ENCODE measurements at places on chromosomes 4 and X.

- DNase-seq = no peak
Observed at GRCh38 chr4:139175646-139176301, 1.2 kb downstream of the ELF2 start.

DNA sequence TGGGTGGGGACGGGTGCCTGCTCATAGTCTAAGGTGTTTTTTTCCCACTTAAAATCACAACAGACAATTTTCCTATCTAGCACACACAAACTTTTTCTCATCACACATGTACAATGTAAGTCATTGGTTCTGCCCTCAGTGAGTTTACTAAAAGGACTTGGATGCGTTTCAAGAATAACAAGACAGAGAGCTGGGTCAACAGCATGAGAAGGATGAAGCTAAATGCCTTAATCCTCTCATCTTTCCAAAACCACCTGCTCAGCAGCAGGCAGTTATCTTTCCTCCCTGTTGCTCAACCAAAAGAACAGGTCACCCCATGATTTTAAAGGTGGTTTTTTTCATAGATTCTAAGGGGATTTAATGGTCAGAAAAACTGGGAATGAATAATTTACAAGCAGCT lies 40.1 kb downstream of the OFD1 start:
- no peak for DNase-seq

GRCh38 chrX:11944501-11944900 lies 186.5 kb downstream of the MSL3 start:
- DNase-seq = no peak

DNA sequence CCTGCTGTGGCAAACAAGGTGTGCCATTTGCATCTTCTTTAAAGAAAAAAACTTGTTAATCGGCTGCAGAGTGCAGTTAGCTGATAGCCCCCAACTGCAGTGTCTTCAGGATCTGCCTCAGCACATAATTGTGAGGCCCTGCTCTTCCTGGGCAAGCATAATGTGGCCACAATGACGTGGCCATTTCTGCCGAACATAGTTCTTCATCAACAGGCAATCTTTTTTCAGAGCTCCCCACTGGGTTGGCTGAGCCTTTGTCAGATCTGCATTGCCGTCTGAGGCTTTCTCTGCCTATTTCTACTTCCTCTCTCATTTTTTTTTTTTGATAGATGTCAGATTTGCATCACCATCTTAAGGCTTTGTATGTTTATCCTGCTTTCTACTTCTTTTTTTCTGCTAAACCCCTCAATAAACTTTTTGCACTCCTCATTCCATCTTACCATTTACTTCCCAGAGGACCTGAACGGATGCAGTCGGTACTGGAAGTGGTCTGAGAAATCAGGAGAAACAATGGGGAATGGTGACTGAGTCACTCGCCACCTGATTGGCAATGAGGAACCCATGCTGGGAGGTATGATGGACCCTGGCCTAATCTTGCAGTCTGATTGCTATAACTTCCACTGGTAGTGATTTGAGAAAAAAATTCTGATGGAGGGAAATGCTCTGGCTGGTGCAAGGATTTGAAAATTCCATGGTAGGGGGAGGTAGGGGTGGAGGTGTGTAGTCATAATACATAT lies 21.2 kb upstream of the TAB3 start:
- DNase-seq = no peak

DNA sequence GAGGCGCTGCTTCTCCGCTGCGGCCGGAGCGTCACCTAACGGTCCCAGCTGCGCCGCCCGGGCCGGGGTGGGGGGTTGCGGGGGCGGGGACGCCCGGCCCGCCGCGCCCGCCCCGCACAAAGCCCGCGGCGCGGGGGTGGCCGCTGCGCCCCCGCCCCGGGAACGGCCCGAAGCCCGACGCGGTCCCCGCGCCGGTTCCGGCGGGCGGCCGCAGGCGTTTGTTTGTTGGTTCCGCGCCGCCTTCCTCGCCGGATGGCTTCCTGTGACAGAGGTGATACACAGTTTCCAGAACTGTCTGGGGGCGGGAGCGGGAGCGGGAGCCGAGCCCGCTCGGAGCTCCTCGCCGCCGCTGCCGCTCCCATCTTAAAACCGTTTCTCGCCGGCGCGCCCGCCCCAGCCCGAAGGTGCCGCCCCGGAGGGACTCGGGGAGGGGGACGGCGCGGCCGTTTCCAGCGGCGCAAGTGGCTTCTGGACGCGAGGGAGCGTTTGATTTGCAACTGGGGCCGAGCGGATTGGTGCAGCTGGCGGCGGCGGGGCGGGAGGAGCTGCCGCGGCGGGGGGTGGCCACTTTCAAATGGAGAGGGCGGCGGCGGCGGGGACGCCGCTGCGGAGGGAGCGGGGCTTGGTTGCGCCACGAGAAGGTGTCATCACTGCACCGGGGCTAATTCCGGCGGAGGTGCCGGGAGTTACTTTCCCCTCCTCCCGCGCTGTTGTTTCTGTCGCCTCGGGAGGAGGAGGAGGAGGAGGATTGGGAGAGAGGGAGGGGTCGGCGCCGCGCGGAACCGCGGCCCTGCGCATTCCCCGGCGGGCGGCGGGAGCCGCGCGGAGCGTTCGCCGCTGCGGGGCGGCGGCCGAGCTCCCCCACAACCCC lies 2.3 kb downstream of the JADE1 start:
- no peak for DNase-seq

- DNase-seq = no peak
Observed at GRCh38 chr4:91330555-91331137, 973.1 kb upstream of the GRID2 start.

GRCh38 chr4:6425336-6425735 lies 47.1 kb downstream of the PPP2R2C start:
- no peak for DNase-seq

GRCh38 chrX:131746491-131746968 lies 202.7 kb downstream of the OR13H1 start:
- DNase-seq = no peak

GRCh38 chrX:134375691-134376090 lies 84.3 kb upstream of the HPRT1 start:
- DNase-seq = no peak

- no peak for DNase-seq
Observed at GRCh38 chr4:145870155-145871020, 68.2 kb downstream of the ZNF827 start.

DNA sequence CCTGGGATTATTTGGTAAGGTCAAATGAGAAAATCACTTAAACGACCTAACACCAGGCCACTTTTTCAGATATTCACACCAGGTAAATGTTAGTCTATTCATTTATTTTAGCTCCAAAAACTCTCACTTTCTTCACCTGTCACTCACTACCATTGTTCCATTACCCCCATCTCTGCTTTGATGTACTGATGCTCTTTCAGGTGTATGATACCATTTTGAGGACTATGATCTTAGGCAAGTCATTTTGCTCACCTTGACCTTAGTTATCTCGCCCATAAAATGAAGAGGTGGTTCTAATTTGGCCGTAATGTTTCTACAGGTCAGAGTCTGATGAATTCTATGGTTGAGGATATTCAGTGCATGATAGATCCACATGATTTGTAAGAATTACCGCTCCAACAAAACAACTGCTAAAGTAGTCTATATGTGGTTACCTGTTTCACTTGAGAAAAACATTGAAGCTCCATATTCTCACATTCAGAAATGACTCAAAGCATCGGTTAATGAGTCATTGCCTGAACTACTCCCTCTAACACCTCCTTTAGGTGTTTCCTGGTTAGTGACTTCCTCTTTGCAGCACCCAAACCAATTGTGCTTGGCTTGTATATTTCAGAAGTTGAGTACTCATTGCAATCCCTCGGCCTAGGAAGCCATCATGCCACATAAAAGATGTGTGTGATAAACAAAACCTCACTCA lies 4.5 kb downstream of the DTHD1 start:
- DNase-seq = no peak

DNA sequence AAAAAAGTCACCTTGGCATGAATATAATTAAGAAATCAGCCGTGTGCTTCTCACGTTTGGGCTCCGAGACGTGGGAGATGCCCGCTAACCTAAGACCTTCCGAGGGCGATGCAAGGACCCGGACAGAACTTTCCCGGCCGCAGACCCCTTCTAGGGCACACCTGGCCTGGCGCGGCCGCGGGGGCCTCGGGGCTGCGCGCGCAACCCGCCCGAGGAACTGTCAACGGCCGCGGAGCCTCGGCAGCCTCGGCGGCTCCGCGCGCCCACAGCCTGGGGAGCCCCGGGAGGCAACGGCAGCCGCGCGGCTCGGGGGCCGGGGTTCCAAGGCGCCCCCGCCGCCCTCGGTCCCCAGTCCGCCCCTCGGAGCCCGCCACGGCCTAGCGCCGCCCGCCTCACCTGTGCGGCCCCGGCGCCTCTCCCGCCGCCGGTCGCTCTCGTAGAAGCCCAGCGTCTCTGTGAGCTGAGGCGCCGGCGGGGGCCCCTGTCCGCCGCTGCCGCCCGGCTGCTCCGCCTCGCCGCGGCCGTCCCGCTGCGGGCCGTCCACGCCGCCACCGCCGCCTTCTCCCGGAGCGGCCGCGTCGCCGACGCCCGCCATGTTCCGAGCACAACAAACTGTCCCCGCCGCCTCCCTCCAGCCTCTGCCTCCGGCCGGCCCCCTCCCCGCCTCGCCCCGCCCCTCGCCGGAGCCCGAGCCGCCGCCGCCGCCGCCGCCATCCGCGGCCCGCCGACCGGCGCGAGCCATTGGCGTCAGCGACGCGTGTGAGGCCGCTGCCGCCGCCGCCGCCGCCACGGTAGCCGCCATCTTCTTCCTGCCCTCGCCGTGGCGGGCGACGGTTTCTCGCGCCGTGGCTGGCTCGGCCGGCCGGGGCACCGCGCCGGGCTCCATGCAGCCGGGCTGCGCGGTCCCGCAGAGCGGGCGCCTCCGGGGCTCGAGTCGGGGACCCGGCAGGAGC lies at the start of gene TAPT1:
Gene TAPT1 (minus strand): TSS at position 609 of the 953 bp plus-strand sequence. CDS start 14 bp downstream, at position 595.
- DNase-seq = no peak

DNA sequence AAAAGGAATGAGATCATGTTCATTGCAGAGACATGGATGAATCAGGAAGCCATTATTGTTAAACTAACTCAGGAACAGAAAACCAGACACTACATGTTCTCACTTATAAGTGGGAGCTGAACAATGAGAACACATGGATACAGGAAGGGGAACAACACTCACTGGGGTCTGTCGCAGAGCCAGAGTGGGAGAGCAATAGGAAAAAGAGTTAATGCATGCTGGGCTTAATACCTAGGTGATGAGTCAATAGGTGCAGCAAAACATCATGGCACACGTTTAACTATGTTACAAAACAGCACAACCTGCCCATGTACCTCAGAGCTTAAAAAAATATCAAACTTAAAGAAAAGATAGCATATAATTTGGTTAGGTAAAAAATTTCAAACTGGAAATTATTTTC lies 281.4 kb downstream of the PABPC4L start:
- DNase-seq = no peak

- no peak for DNase-seq
Observed at GRCh38 chr4:116839826-116840225, 245.6 kb downstream of the TRAM1L1 start.

DNA sequence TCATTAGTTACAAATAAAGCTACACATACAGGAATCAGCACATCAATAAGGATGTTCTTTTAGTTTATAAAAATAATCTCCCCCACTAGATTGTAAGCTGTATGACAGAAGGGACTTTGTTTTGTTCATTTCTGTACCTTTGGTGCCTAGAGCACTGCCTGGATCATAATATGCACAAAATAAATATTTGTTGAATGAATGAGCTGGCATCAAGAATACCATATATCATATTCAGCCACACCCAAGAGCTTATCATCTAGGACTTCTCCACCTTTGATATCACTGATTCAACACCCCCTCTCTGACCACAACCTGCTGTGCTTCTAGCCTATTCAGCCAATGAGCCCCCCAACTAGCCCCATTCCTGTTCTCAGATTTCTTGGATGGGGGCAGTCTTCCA lies 10.6 kb downstream of the SYTL4 start:
- DNase-seq = no peak

GRCh38 chrX:102599951-102600579 lies 750 bp downstream of the ARMCX5 start:
- DNase-seq = no peak

- DNase-seq = no peak
Observed at GRCh38 chr4:144350706-144351105, 210.2 kb upstream of the GYPA start.

GRCh38 chr4:121108557-121108956 lies 36.2 kb upstream of the NDNF start:
- no peak for DNase-seq

- no peak for DNase-seq
Observed at GRCh38 chr4:89489338-89489771, 181.8 kb upstream of the GPRIN3 start.

DNA sequence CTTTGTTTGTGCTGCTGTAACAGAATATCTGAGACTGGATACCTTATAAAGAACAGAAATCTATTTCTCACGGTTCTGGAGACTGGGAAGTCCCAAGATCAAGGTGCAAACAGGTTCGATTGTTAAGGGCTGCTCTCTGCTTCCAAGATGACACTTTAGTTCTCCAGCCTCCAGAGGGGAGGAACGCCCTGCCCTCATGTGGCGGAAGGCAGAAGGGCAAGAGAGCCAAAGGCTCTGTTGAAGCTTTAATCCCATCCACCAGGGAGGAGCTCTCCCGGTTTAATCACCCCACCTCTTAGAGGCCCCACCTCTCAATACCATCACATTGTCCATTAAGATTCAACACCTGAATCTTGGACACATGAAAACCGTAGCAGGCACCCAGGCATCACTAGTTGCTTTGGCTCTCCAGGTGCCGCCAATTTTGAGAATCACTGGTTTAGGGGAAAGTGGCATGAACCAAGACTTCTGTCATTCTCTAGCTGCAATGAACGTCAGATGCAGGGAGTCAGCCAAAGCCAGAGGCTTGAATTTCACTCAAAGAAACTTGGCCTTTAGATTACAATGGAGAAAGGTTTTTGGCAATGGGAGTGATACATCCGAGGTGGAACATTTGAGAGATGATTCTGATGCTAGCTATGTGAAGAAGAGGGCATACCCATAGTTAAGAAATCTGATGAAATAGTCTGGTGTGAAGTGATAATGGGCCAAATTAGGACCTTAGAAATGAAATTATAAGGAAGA lies 15.7 kb downstream of the FHL1 start:
- DNase-seq = no peak

GRCh38 chr4:151484396-151485102 lies 75.6 kb downstream of the FHIP1A start:
- peak; percentile 55 for DNase-seq

GRCh38 chr4:174828845-174829701 lies at the start of gene GLRA3:
TSS of gene GLRA3 (minus strand) at chr4:174829247. CDS start at chr4:174828811, 436 bp downstream.
- DNase-seq = no peak

DNA sequence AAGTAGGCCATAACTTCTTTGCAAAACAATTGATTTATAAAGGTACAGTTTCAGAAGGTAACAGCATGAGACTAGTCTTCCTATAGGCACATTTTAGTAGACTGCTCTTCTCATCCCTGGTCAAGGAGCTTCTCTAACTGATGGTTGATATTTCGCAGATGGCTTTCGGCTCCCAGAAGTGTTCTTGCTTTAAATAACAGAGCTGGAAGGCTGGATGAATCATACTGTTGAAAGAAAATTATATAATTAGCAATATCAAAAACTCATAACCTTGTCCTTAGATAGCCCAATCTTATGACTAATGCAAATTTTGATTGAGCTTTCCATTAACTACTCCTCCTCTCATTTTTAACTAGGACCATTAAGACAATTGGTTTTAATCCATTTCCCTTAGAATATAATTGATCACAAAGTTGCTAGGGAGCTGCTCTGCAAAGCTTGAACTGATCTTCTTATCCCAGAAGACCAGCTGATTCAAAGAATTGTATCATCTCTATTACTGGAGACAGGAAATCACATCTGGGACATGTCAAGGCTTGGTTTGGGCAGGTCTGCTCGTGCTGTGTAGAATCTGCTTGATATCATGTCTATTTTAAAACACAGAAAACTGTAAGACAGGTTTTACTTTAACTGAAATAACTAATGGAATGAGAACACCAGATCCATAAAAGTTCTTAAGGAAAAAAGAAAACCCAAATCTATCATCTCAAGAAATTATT lies 38.6 kb downstream of the CENPU start:
- DNase-seq = no peak

GRCh38 chr4:2105559-2105958 lies 46.4 kb downstream of the NAT8L start:
- no peak for DNase-seq
